Activated T-helper 17 cell treated with anti-CD3 and anti-CD28 coated beads, Interleukin-2, amount 50 U/mL, for 72 hours (primary cell): ENCODE measurements at places on chromosomes 1 and 21.

DNA sequence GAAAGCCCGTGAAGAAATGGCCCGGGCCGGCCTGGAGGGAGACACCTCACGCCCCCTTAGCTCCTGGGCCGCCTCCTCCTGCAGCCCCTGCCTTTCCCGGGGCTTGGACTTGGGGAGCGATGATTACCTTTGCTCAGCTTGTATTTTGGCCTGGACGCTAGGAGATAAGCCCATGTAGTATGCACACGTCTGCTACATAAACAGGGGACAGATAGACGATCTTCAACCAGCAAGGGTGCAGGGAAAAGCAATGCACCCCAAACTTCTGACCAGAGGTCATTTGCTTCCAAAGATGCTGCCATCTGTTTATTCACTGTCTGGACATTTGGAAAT is 936 bp downstream of the TP73 start:
- no peak for ATAC-seq

DNA sequence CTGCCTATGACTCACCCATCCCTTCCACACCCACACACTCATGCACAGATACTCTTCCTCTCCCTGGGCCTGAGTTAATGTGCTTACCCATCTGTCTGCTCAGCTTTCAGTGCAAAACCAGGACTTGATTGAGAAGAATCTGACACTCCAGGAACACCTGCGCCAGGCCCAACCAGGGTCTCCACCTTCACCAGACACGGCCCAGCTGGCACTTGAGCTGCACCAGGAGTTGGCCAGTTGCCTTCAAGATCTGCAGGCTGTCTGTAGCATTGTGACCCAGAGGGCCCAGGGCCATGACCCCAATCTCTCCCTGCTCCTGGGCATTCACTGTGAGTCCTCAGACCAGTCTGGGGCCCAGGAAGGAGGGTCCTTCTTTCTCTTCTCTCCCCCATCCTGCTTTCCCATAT is 3.5 kb upstream of the SH3BGRL3 start:
- ATAC-seq: no peak

DNA sequence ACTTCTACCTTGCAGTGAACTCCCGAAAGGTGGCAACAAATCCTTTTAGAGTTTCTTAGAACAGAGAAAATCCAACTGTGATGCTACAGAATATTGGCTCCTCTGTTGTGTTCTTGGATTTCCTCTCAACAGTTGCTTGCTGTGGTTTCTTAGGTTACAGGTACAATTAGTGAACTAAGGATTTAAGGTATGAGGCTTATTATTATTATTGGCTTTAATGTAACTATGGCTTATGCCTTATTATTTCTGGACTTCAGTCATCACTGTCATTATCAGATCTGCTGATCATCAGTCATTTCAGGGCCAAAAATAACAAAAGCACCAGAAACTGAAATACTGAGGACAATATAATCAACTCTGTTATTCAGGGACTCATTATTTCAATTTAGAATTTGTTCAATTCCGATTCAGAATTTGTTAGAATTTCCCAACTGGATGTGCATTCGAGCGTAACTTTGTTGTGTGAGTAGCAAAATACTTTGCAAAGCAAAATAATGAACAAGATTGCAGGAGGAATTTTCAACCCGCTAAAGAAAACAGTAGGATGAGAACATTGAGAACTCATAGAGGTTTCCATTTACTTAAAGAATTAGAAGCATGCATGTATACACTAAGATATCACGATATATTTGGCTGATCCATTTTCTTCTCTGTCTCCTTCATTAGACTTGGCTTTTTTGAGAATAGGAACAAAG is 65.5 kb upstream of the AK4 start:
- ATAC-seq: no peak

- no peak for ATAC-seq
These were observed 20.8 kb downstream of the TFF3 start for GRCh38 chr21:42294273-42294880.

- no peak for ATAC-seq
These were observed 19.2 kb downstream of the COL18A1 start for GRCh38 chr21:45423968-45424853.

DNA sequence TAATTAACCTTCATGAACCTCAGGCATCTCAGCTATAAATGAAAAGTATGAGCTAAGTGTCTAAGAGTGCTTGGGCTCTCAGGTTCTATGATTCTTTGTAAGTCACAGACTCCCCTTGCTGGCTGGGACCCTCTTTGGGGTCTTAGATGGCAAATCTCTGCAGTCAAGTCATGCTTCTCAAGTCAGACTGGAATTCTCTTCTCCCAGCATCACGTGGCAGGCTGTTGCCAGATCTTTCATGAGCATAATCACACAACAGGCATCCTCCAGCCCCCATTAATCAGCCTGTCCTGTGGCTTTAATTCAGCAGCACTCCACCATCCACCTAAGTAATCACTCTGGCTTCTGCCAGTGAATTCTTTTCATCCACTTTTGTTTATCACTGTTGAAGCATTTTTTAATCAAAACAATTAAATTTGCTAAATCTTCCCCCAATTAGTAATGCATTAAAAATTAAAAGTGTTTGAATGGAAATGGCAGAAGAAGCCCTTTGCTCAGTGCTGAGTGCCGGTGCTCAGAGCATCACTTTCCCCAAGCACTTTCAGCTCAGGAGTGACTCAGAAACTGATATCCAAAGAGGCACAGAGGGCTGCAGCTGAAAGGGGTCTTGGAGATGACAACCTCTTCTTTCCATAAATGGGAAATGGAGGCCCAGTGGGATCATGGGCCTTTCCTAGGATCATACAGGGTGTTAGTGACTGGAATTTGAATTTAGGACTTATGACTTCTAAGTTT is 50.2 kb downstream of the C8A start:
- ATAC-seq: no peak

- ATAC-seq: peak; percentile 48
These were observed 12.9 kb upstream of the DISC1 start for GRCh38 chr1:231613419-231614349.

DNA sequence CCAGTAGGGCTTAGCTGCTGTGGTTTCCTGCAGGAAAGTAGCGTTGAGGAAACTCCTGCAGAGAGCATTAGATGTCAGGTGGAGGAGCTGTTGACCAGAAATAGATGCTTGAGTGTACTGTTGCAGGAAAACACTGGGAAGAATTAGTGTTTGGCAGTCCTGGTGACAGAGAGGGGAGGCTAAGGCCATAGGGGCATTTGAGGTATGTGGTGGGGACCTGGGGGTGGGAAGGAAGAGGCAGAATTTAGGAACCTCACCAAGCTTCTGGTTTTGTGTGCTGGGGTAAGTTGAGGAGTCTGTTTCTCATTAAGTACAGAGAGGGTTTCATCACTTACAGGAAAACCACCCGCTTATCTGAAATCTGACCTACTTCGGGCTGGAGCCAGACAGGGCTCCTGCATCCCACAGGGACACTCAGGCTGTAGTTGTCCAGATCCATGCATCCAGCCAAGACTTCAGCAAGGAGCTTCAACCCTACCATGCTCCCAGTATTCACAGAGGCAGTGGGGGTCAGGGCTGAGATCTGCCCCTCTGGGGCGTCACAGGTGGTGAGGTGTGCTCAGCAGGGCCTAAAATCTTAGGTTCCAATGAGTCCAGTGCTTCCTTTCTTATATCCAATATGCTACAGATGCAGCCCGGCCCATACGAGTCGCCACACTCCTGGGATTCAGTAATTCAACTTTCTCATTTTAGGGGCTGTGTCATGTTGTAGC is 15.1 kb downstream of the SH2D2A start:
- ATAC-seq: peak; percentile 34

- ATAC-seq: no peak
These were observed 139.0 kb downstream of the RASAL2 start for GRCh38 chr1:178232949-178233348.

- ATAC-seq: no peak
These were observed 163.6 kb downstream of the GLUL start for GRCh38 chr1:182227864-182228547.

DNA sequence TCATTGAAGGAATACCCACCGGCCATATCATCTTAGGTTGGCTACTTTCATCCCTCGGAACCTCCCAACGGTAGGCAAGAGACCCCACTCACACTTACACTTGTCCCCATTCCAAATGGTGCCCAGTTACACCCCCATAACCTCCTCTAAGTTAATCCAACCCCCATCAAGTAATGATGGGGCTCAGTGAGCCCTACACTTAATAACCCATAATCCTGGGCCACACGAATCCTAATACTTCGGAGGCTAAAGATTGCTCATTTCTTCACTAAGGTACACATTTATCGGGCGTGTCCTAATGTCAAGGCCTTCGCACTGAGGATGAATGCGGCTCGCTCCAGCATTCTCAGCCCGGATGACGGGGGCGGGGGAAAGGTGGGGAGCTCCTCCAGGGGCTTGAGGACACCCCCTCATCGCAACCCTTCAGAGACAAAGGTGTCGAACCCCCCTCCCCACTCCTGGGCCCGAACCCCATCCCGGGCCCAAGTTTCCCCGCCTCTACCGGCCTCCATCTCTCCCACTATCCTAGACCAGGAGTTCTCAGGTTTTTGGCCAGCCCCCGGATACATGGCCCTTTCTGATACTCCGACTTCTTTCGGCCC is 435 bp downstream of the ILF2 start:
- ATAC-seq: no peak

GRCh38 chr1:52726265-52727113 is at the start of gene ZYG11B:
Gene ZYG11B, plus strand, starts transcription at chr1:52726453. Its CDS starts 201 bp downstream, at chr1:52726654.
- peak; percentile 93 for ATAC-seq

DNA sequence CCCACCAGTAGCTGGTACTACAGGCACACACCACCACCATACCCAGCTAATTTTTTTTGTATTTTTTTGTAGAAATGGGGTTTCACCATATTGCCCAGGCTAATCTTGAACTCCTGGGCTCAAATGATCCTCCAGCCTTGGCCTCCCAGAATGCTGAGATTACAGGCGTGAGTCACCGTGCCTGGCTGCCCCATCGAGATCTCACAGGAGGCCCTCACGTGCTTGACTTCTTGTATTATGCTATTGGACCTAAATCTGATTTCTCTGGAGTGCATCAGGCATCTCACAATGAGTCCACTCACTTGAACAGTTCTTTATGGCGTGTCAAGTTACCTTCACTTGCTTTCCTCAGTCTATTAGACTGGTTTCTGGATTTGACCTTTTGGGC is 9.3 kb upstream of the RSRP1 start:
- ATAC-seq: no peak

GRCh38 chr1:93997756-93998155 is 88.5 kb upstream of the GCLM start:
- no peak for ATAC-seq

- ATAC-seq: no peak
These were observed at the start of gene TEKT2 for GRCh38 chr1:36083635-36084496. Gene TEKT2, plus strand, starts transcription at chr1:36084094. Its CDS starts 828 bp downstream, at chr1:36084922.

GRCh38 chr1:165207853-165208515 is 148.5 kb downstream of the LMX1A start:
- no peak for ATAC-seq

- ATAC-seq: no peak
These were observed 61.3 kb downstream of the TESK2 start for GRCh38 chr1:45429561-45430159.

DNA sequence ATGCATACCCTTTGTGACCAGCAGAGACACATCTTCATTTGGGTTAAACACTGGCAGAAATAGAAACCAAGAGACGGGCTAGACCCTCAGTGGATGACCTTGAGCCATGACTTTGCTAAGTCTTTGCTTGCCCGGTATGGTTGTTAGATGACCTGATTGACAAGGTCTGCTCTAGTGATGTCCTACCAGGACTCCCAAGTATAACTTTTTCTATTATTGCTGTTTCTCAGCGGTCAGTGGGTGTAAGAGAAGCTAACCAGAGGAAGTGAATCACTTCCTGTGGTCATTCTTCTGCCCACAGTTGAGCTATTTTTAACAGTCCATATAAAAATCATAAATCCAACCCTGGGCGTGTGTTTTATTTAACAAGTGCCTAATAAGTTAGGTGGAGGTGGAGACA is 126.2 kb upstream of the ETS2 start:
- ATAC-seq: no peak

GRCh38 chr21:46317710-46318463 is 5.8 kb downstream of the C21orf58 start:
- ATAC-seq: no peak

GRCh38 chr1:19054216-19054615 is 97.7 kb upstream of the IFFO2 start:
- no peak for ATAC-seq

DNA sequence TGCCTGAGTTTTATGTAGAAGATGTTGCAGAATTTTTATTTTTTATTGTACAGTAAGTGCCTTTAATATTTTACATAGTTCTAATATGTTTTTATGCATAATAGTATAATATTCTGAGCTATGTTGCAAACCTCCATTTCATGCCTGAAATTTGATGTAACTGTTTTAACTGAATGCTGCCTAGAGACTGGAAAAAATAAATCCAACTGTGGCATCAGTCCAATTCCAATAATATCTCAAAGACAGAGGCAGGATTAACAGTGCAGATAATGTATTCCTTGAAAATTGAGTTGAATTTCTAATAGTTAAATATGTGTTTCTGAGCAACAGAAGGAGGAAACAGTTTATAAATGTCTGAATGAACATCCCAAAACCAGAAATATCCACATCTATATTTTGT is 61.1 kb upstream of the KIF1B start:
- ATAC-seq: no peak

DNA sequence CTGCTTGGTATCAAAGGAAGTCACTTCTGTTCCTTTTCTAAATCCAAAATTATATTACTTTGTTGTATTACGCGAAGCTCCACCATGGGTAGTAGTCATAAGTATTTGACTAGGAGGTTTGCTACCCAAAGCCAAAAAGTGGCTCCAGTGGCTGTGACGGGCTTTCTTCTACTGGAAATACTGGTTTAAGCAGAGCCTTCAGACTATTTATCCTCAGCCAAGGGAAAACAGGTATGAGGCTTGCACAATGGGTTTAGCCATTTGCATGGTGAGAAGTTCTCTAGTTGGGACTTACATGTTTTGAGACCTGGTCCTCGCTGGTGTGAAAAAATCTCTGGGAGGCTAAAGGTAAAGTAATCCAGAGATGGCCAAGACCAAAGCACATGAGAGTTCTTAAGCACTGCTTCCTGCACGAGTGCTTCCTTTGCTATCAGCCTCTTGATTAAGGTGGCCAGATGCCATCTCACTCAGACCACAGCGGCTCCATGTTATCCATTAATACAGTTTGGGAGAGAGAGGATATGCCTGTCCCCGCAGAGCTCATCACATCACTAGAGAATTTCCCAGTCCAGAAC is 121.2 kb downstream of the PIK3R3 start:
- ATAC-seq: no peak

DNA sequence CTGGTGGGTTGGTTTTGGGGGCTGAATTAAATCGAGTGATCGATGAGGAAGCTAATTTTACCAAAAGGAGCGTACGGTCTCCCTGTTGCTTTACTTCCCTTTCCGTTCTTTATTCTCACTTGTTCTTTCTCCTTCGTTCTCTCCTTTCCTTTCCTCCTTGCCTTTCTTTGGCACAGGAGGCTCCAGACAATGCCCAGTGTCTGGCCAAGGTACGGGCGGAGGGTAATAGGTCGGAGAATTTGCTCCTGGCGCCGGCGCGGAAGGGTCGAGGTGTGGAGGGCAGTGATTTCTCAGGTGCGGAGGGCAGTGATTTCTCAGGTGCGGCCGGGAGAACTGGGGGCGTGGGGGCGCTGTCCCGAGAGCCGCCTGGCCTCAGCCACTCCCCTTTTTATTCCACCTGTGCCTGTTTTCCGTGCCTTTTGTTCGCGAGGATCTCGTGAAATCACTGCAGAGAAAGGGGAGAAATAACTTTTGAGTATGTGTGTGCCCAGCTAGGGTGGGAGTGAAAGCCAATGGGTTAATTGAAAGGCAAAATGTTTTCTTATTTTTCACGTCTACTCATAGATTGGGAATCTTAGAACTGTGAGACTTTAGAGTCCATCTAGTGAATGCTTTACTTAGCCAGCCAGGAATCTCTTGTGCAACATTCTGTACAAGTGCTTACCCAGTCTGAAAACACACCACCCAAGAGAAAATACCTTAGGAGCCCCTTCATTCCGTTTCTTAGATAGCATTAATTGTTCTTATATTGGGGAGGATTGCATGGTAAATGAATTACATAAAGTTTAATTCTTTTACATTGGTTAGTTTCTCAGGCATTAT is 1.3 kb downstream of the FNBP1L start:
- ATAC-seq: peak; percentile 25
